Activated CD4-positive, alpha-beta T cell treated with anti-CD3 and anti-CD28 coated beads, Interleukin-2, Interleukin-6, amounts not matched to agents 100 ng/mL and 50 ng/mL, durations not matched to agents 16 hours and 8 hours (primary cell): ENCODE measurements at places on chromosomes 1 and 21.

DNA sequence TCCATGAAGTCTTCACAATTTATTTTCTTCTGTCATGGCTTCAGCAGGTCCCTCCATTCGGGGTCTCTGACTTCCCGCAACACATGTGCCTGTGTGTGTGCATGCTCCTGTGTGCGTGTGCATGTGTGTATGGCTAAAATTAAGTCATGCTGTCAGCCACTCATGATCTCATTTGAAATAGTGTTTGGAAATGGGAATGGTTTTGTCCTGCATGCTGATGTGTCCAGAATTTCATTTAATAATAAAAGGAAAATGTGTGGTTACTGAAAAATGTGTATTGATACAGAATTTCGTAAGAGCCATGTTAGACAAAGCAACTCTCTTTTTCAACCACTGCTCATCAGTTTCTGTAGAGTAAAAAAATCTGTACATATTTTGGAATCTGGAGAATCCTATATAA, 123.8 kb upstream of the PRDX6 start:
- DNase-seq, result no peak

- DNase-seq, result no peak
These were observed 9.2 kb downstream of the C1orf198 start for GRCh38 chr1:230858918-230859729.

DNA sequence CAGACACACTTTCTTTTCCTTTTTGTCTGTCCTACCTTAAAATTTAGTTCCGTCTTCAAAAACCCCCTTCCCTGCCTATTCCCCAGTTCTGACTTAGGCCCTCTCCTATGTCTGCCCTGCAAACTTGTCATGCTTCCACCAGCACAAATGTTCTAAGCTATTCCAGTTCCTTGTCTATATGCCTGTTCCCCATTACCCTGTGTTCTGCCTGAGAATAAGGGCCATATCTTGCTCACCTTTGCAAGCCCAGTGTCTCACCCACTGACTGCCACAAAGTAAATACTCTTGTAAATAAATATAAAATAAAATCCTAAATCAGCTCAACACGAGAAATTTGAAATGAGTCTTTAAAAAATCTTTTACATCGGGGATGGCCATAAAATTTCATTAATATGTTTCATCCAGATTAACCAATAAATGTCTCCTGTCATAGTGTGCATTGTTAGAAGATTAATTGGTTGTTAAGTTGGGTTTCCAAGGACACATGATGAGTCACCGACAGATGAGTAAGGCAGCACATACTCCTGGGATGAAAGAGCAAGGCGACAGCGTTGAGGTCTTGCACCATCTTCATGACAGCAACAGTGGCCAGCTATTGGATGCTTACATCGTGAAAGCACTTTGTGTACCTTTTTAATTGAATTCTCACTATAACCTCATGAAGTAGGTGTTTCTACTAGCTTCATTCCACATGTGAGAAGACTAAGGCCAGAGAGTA, 92.6 kb upstream of the NGF start:
- DNase-seq, result no peak

- DNase-seq, result no peak
These were observed 193.8 kb downstream of the HS2ST1 start for GRCh38 chr1:87108228-87108627.

- no peak for DNase-seq
These were observed 35.9 kb downstream of the DNASE2B start for GRCh38 chr1:84434081-84434769.

DNA sequence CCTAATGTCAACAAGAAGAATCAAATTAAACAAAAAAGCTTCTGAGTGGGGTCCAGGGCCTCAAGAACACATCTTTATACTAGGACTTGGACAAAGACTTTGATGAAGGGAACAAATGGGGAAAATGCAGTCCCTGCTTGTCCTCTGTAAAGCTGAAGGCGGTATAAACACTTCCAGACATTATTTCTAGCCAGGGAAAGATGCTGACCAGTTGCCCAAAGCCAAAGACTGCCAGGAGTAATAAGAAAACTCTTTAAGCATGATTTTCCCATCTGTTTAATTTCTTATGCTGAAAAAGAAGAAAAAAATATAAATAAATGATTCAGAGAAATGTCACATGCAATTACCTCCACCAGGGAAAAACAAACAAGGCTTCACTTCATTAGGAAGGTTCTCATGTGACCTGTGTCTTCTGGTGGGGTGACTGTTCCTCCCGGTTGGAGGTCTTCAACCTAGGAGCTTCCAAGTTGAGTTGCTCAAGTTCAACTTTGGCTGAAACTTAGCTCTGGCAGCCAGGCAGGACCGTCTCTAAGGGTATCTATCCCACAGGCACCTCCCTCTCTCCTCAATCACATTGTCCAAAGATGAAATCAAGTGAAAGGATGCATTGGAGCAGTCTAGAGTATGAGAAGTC, 65.2 kb upstream of the KCNE2 start:
- DNase-seq, result no peak

GRCh38 chr1:53752281-53752680, 13.3 kb upstream of the GLIS1 start:
- DNase-seq, result no peak

DNA sequence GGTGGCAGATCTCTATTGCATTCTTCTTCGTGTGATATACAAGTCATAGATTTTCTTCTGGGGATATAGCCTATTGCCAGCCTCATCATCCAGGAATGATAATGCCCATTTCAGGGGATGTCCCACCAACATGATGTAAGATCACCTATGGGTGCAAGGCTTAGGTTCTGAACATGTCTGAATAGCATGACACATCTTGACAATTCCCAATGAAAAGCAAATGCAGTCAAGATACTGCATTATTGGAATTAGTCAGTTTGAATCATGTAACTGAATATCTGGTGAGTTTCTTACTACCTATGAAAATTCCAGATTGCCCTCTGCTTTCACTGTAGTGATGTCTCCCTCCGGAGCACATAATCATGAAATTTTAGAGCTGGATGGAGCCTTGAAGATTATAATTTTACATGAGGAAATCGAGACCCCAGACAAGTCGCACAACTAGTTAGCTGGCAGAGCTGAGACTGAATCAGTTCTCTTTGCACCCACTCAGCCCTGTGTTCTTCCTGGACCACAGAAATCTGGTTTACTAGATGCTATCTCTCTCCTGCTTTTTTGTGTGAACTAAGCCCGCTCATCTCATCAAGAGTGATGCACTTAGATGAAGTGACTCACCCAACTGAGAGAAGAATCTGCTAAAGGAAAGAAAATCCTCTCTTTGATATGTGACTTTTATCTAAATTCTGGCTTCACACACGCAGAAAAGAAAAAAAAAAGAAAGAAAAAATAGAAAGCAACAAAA, 65.0 kb downstream of the WDR64 start:
- DNase-seq, result no peak

- DNase-seq, result no peak
These were observed 44.4 kb upstream of the HAO2 start for GRCh38 chr1:119324198-119324597.

DNA sequence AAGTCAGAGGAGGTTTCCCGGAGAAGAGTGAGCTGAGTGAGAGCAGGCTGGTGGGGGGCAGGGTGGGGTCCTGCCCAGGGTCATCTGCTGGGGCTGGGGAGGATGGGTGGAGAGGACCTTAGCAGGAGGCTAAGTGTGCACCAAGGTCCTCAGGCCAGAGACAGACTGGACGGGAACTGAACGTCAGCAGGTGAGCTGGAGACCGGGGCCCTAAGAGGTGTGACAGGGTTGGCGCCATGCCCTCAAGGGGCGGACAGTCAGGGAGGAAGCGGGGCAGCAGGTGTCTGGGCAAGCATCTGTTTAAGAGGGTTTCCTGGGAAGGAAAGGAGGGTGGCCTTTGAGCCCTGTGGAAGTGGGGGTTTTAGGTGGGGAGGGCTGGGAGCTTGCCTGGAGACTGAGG, 13.6 kb upstream of the PTPN7 start:
- no peak for DNase-seq

- DNase-seq, result no peak
These were observed 31.2 kb downstream of the NKAIN1 start for GRCh38 chr1:31208361-31208945.

- DNase-seq, result no peak
These were observed 299.9 kb upstream of the PLXNA2 start for GRCh38 chr1:208544053-208544452.

DNA sequence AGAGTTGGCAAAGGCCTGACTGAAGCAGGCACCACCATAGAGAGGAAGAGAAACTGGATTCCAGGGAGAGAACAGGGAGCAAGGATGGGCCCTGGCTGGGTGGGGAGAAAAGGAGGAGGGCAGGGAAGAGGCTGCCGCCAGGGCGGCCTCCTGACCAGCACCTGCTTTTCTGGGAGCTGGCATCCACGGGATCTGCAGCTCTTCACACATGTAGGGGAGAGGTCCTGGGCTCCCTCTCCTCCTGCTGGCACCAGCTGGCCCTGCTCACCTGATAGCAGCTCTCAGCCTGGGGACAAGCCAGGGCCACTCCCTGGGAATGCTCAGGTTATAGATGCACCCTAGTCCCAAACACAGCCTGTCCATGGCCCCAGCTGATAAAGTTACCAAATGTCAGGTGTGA, 39.9 kb downstream of the TEX35 start:
- DNase-seq, result no peak

GRCh38 chr1:28027238-28027637, 61.2 kb downstream of the EYA3 start:
- DNase-seq, result no peak

DNA sequence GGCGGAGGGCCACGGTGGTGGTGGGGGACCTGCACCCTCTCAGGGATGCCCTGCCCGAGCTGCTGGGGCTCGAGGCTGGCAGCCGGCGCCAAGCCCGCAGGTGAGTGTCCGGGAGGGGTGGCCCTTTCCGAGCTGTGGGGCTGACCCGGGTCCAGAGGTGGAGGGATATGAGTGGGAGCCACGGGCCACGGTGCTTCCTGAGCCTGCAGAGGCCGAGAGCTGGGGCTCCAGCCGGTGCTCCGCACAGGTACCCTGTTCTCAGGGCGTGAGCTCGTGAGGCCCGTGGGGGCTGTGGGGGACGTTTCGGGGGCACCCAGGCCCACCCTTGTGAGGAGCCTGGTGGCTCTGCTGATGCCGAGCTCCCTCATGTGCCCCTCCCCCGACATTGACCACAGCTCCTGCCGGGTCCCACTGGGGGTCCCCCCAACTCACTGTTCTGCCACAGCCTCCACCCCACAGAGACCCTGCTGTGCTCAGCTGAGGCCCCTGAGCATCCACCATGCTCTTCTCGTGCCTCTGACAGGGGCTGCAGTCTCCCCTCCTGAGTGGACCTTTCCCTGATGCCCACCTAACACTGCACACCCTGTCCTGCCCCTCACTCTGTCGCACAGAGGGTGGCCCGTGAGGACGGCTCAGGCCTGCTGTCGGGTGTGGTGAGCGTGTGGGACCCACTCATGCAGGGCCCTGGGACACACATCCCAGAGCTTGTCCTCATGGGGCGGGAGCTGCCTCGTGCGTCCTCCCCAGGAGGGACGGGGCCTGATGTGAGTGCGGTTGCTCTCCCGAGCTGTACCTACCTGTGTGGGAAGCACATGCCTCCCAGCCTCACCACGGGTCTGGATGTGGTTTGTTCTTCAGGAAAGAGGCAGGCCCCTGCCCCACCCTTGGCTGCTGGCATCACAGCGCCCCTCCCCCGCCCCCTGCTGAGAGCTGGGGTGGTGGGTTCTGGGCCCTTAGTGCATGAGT, 27.5 kb downstream of the SLX9 start:
- DNase-seq, result no peak

DNA sequence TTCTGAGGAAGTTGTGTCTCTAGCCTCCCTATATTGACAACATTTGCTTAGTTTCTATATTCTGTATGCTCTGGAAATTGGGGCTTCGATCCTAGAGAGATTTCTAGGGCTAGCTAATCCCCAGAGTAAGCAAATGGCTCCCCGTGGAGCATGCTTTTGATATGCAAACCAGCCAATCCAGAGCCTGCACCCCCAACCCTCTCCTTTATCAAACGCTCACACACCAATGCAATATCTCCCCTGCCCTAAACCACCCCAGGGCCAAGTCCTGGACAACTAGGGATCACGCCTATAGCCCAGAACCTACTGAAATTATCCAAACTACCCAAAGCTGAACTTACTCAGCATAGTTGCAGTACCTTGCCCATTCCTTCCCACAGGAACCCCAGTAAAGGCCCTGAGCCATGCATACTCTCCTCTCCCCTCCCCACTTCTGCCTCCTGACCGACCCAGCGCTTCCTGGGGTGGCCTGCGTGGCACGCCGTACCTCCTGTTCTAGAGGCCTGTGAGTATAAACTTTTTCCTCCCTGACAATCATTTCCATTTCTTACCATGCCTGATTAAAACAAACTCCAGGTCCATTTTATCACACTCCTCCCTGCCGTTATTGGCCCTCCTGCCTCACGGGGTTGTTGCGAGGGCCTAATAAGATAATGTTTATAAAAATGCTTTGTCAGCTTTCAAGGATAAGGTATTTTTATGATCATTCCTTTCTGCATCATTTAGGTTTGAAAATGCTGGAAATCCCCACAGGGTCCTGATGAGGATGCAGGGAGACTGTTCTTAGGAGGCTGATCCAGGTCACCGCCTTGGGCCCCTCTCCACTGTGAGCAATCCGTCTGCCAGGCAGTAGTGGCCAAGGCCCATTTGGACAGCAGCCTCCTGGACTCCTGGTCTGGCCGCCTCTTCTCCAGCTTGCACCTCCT, 102.7 kb downstream of the TENT5C start:
- DNase-seq, result no peak

DNA sequence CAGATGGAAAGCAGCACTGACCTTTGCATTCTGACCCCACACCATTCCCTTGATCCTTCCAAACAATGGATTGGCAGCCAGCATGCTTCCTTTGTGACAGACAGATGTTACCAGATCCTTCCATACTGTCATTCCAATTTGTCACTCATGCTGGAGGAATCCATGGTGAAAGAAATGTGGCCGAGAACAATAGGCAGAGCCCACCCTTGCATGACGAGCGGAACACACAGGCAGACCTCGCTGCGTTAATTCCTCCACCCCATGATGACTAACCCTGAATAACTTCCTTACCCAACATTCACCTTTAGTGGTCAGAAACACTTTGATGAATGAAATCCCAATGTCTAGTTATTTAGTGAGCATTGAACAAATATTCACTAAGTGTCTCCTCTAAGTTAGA, 45.1 kb downstream of the PDPN start:
- no peak for DNase-seq

- DNase-seq, result no peak
These were observed 32.5 kb downstream of the PLEKHO1 start for GRCh38 chr1:150182247-150182646.

- DNase-seq, result no peak
These were observed 52.1 kb downstream of the C4BPA start for GRCh38 chr1:207156095-207156494.

GRCh38 chr1:168561989-168562388, 14.4 kb upstream of the XCL1 start:
- no peak for DNase-seq

- DNase-seq, result no peak
These were observed 63.3 kb downstream of the FYB2 start for GRCh38 chr1:56755911-56756310.
